ENCODE measurements at places on chromosomes 1 and 21.

- DNase-seq: no peak
Measured at GRCh38 chr1:16147156-16147926, 8.5 kb downstream of the EPHA2 start.

DNA sequence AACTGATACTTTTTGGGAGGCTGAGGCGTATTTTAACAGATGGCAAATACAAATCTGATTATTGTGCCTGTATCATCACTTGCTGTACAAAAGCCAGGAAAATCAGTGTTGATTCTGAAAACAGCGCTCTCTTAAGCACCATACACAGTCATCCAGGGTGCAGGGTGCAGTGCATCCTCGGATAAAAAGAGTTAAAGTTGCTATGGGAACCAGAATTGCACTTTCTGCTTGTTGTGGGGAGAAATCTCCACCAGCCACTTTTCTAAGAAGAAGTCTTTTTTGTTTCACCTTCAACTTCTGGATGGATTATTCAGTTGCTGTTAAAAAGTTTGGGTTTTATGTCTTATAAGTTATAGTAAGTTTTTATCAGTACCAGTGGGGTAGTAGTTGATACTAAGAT lies 3.8 kb downstream of the LAMC1 start:
- no peak for DNase-seq

DNA sequence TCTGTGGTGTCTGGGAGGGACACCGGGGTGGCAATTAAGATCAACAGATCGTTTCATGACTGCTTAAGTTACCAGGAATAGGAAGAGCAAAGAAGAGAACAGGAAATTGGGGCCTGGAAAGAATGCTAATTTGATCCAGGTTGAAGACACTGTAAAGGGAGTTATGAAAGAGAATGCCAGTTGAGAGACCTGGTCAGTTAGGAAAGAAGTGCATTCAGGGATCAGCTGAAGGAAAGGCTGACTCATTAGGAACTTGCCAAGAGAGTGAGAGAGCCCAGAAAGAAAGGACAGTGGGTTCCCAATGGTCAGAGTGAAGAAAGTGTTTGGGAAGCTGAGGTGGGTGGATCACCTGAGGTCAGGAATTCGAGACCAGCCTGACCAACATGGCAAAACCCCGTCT lies 119.6 kb downstream of the UBE2U start:
- no peak for DNase-seq

GRCh38 chr21:25506261-25506660 lies 101.0 kb downstream of the MRPL39 start:
- DNase-seq: no peak

DNA sequence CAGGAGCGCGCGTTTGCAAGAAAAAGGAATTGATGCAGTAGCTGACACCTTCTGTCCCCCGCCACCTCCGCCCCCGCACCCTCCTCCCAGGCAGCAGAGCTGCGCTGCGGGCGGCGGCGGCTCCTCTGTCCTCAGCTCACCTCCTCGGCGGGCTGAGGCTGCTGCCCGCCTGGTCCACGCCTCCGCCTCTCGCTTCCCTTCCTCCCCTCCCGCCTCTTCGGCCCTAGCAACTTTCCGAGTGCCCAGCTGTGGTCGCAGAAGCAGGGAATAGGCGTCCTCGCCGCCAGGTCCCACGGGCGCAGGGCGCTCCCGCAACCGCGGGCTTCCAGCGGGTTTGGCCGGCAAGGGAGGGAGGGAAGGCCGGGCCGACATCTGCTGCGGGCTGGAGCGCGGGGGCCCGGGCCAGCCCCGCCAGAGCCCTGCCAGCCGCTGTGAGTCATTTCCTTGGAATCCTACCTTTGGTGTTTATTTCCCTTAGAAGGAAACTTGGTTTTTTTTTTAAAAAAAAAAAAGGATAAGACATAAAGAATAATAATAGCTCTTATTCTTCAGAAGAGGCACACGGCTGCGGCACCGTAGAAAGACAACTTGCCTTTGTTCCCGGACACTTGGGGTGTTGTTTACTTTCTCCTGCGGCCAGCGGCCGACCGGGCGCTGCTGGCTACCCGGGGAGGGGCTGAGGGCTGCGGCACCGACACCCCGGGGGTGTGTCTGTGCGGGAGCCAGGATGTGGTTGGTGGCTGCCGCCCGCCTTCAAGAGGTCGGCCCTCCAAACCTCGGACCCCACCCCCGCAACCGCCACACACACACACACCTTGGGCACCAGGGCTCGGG lies 1.1 kb downstream of the SERTAD4 start:
- peak; percentile 26 for DNase-seq

- no peak for DNase-seq
Measured at GRCh38 chr1:214957330-214958137, 125.0 kb upstream of the KCNK2 start.

DNA sequence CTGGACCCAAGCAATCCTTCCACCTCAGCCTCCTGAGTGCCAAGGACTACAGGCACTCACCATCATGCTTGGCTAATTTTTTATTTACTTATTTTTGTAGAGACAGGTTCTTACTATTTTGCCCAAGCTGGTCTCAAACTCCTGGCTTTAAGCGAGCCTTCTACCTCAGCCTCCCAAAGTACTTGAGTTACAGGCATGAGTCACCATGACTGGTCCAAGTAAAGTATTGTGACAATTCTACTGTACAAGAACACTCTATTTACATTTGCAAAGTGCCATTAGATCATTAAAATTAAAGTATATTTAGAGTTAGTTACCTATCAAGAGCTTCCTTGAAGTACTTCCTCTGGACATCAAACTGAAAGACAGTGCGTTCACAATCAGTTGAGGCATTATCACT lies 44.8 kb downstream of the NRDC start:
- no peak for DNase-seq

- no peak for DNase-seq
Measured at GRCh38 chr1:20160034-20160433, 20.9 kb downstream of the PLA2G2F start.

DNA sequence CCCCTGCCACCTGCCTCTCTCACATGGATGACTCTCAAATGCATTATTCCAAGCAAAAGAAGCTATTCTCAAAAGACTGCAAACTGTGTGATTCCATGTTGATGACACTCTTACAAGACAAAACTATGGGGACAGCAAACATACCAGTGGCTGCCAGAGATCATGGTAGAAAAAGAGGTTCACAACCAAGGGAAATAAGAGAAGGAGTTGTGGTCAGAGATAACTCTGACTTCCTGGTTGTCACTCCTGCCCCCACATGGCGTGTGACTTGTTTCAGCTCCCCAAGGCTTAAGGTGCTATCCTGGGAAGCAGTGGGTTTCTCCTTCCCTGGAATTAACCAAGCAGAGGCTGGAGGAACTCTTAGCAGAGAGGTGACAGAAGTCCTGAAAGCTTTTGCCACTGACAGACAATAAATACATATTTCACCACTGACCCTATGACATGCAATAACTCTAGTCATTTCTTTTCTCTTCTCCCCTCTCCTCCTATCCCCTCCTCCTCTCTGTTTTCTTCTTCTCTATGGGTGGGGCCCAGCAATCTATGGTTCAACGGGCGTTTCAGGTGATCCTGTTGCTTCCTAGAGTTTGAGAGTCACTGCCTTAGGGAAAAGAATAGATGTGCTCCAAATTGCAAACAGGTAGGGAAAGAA lies 185.1 kb downstream of the FCRL5 start:
- no peak for DNase-seq

DNA sequence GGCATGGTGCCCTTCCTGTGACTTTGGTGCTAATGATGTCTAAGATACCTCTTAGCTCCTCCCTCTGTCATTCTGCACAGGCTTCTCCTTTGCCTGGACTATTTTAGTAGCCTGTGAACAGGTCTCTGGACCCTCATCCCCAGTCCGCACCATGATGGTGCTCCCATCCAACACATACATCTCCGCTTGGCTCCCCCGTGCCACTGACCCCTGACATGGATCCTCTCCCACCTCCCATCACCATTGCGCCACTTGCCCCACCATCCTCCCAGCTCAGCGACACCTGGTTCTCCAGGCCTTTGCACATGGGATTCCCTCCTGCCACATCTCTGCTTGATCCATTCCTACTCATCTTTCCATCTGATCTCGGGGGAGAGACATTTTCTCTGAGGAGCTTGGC lies 33.9 kb downstream of the RUNX3 start:
- no peak for DNase-seq

GRCh38 chr1:1925437-1926345 lies 6.6 kb upstream of the TMEM52 start:
- DNase-seq: no peak

- no peak for DNase-seq
Measured at GRCh38 chr1:24528744-24529143, 26.1 kb downstream of the RCAN3 start.

DNA sequence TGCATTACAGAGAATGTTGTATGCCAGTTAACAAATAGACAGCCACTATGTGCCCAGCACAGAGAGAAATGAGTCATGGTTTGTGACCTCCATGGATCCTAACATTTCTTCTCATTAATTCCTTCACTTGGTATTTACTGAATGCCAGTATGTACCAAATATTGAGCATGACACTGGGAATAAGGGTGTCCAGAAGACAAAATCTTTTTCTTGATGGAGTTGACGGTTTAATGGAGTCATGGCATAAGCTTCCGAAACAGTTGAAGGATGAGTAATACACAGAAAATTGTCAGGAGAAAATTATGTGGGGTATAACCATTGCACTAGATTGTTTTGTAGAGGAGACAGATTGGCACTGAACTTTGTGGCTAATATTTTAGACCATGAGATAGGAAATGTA lies 36.9 kb downstream of the PTGFR start:
- DNase-seq: no peak

GRCh38 chr1:6796095-6796494 lies 10.8 kb downstream of the CAMTA1 start:
- no peak for DNase-seq

- DNase-seq: no peak
Measured at GRCh38 chr1:18107369-18108298, at the start of gene IGSF21. TSS of gene IGSF21 (plus strand) at chr1:18107798. CDS start at chr1:18108129, 331 bp downstream.

DNA sequence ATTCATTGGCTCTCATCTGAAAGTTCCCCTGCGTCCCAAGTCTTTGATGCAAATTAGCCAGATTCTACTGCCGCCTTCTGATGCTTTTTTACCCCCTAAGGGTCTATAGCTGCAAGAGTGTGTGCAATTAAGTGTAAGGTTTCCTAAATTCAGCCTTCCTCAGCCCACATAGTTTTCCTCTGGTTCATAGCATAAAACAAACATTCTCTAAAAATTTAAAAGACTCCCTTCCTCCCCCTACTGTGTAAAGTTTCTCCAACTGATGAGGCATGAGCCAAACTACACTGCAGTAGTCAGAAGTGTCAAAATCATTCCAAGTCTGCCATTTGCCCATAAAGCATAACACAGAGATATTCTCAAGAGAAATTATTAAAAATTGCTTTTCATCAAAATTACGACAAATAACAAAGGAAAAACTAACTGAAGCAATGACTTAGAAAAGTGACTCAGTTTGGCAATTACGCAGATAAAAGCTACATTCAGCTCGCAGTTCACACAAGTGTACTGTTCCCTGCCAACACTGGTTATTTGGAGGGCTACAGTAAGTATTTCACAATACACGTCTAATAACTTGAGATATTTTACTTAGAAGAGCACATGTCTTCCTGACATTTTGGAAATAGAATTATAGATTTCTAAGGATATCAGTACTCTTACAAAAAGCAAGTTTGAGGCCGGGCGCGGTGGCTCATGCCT lies 15.4 kb downstream of the KCNH1 start:
- DNase-seq: no peak

GRCh38 chr1:70509996-70510876 lies 99.2 kb downstream of the CTH start:
- DNase-seq: no peak

DNA sequence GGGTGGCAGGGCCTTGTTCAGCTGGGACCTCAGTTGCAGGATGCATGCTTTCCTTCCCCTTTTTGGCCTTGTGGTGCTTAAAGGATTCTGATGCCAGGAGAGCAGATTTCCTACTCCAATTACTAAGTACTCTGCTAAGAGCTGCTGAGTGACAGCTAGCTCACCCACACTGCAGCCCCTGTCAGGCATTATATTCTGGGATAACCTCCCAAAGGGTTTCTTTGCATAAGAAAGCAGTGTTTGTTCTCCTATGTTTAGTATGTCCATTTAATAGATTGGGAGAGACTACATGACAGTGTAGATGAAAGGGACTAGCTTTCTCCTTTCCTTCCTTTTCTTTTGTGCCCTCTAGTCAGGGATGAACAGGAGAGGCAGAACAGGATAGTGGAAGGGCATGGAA lies 100.7 kb downstream of the FAM78B start:
- DNase-seq: no peak

DNA sequence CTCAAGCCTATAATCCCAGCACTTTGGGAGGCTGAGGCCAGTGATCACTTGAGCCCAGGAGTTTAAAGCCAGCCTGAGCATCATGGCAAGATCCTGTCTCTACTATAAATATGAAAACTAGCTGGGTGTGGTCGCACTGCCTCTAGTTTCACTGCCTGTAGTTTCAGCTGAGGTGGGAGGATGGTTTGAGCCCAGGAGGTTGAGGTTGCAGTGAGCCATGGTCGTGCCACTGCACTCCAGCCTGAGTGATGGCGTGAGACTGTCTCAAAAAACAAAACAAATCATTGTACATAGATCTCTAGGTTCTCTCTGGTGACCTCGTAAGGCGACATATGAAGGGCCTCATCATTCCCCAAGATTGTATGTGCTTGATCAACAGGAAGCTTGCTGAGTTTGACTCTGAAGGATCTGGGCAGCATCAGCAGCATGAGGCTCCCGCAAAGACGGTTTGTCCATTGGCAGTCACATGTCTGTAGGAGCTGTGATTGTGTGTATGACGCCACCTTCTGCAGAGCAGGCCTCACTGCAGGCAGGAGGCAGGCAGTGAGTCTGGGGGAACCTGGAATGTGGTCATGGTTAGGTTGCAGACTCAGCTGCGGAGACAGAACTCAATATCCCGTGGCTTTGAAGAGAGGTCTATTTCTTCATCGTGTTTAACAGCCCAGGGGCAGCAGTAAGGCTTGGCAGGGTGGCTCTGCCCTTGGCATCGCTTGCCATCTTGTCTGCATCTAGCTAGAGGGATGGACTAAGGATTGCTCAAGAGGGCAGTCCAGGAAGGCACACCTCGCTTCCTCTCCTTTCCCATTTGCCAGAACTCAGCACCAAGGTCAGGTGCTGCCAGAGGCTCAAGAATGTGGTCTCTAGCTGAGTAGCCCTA lies 14.0 kb downstream of the ATP5PO start:
- DNase-seq: no peak

- DNase-seq: no peak
Measured at GRCh38 chr21:34926803-34927467, 122.2 kb downstream of the RUNX1 start.

- no peak for DNase-seq
Measured at GRCh38 chr1:94522304-94522703, 19.3 kb downstream of the F3 start.

DNA sequence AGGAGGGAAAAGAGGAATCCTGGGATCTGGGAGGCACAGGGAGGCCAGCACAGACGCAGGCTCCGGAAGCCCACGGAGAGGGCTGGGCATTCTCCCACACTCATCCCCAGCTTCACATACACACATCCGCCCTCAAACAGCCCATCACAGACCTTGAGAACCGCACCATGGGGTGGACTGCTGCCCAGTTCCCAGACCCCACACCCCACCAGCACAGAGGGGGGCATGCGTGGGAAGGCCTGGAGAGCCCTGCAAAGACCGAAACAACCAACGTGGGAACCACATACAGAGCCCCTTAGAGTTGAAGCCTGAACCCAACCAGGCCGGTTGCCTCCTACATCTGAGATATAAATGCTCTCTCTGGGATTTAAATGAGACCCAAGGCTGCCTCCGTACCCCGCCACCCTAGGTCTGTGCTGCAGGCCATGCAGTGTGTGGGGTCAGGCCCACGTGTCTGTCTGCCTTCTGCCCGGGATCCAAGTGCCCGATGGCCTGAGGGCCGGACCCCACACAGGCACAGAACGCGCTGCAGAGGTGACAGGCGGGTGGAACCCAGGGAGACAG lies 126.2 kb upstream of the COL6A1 start:
- no peak for DNase-seq

All from activated T-cell treated with anti-CD3 and anti-CD28 coated beads for 4 hours (primary cell).